ENCODE measurements at places on chromosomes 5 and 9.
A peak's percentile ranks its signal among the peaks of the same experiment; 100 is the strongest.

DNA sequence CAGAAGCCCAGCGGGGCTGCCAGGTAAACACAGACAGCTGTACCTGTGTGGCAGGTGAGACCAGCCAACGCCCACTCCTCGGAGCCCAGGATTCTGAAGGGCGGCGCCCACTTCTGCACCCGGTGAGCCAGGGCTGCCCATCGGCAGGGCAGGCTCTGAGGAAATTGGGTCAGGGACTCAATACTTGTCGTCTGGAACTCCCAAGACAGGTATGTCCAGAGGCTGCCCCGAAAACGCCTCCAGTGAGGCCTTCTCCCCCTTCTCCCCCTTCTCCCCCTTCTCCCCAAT lies 19.8 kb downstream of the GLT6D1 start:
- no peak for DNase-seq

GRCh38 chr9:83423815-83424707 lies 114.1 kb downstream of the FRMD3 start:
- no peak for DNase-seq

DNA sequence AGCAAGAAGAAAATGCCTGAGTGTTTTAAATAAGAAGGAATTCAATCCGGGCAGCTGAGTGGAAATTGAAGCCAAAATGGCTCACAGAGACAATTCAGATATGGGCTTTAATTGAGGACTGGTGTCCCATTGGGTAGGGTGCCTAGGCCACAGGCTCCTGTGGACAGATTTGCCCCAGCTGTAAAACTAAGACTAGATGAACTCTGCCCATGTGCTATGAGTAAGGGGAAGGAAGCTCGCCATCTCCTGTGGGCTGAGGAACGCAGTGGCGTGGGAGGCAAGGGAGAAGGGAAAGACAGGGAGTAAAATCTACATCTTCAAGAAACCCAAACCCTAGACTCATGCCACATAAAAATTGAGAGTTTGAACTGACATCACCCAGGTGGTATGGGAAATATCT lies 66.1 kb downstream of the KLHL3 start:
- DNase-seq: no peak

- DNase-seq: peak; percentile 13
These were observed 1.5 kb downstream of the KLF9 start for GRCh38 chr9:70412832-70413463.

GRCh38 chr5:177473443-177474001 lies at the start of gene DBN1:
TSS of gene DBN1 (minus strand) at chr5:177473634. CDS start at chr5:177473521, 113 bp downstream.
- no peak for DNase-seq

DNA sequence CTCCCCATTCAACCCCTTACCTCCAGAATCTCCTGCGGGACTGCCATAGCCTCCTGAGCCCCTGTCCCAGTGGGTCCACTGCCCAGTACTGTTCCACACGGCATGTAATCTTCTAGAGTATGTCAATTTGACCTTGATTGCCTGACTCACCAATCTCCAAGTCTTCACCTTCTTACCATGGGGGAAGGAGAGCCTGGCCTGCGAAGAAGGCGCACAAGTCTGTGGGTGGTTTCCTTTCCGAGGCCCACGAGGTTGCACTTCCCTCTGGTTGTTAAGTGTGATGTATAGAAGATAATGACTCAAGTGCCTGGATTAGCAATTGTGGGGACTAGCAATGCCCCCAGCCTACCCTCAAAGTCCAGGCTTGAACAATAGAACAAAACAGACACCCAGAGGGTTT lies 8.1 kb upstream of the TENT4A start:
- DNase-seq: no peak

DNA sequence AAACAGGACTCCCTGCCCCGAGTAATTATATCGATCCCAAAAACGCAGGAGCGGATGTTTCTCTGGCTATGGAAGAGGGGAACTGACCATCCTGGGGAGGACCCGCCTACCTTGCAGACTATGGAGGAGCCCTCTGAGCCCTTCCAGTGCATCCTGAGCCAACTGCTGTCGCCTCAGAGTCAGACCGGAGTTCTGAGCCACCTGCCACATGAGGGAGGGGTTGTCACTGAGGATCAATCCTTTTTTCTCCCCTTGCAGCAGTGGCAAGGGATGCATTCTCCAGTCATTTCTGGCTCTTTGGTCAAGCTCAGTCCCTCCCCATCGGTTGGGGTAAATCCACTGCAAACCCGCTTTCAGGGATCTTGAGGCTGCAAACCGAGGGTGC lies 709 bp downstream of the FANCG start:
- no peak for DNase-seq

DNA sequence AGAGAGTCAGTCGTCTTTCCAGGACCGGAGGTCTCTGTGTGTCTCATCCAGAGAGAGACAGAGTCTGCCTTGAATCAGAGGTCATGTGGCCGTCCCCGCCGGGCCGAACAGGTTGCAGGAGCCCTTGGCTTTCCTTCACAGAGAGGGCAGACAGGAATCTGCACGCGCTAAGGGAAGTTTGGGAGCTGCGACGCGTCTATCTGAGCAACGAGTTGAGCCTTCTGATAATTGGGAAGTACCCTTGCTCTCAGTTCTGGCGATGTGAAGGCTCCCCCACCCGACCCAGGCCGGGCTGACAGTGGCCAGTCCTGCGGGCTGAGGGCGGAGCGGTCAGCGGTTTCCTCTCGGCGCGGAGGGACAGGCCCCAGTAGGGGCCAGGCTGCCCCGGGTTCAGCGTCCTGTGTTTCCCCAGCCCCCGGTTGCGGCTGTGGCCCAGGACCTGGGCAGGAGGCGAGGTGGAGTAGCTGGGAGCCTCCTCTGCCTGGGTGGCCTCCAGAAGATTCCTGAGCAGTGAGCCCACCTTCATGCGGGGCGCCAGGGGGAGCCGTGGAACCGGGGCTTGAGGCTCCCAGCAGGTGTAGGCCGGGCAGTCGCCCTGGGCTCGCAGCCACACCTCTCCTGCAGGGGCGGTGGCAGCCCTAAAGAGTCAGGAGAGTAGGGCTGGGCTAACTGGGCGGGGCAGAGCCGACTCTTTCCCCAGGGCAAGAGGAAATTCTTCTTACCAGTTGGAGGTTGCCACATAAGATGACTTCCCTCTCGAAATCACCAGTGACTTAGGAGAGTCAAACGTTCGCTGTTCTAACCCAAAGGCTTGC lies 13.9 kb downstream of the NR2F1 start:
- no peak for DNase-seq

DNA sequence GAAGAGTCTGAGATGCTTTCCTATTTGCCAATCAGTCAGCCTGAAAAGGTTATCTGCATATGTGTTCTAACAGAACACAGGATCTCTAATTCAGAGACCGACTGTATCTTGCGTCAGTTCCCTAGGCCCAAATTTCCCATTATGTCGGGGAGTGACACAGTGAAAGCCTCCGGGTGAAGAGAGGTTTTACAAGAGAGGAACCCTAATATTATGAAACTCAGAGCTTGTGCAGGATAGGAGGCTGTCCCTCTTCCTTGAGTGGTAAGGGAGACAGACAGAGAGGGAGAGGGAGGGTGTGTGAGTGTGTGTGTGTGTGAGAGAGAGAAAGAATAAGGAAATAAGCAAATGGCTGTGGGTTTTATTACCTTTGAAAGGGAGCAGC lies 1.9 kb downstream of the CD14 start:
- no peak for DNase-seq

GRCh38 chr5:63928451-63928850 lies 33.8 kb downstream of the HTR1A start:
- no peak for DNase-seq

DNA sequence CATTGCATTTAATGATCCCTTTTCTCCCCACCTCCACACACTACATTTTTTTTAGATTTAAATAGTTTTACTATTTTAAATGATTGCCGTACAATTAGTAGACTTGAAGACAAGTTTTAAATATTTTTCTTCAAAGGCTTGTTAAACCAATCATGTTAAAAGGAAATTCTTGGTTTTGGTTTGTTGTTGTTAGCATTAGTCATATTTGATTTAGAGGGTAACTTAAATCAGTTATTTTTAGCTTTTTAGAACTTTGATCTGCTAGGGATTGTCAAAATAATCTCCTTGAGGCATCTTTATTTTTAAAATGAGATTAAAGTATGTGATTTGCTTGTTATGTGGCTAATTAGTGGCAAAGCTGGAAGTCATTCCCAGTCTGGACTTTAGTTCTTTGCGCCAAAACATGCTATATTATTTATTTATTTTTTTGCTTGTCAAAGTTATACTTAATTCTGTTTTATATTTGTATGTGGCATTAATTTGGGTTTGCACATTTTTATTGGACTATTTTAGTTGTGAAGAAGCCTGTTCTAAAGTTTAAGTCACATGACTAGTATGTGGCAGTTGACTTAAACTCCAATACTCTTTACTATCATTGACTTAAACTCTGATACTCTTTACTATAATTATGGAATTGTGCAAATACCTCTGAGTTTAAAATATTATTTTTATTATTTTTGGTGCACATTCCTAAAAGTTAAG lies 14.7 kb downstream of the ITGA1 start:
- DNase-seq: no peak

DNA sequence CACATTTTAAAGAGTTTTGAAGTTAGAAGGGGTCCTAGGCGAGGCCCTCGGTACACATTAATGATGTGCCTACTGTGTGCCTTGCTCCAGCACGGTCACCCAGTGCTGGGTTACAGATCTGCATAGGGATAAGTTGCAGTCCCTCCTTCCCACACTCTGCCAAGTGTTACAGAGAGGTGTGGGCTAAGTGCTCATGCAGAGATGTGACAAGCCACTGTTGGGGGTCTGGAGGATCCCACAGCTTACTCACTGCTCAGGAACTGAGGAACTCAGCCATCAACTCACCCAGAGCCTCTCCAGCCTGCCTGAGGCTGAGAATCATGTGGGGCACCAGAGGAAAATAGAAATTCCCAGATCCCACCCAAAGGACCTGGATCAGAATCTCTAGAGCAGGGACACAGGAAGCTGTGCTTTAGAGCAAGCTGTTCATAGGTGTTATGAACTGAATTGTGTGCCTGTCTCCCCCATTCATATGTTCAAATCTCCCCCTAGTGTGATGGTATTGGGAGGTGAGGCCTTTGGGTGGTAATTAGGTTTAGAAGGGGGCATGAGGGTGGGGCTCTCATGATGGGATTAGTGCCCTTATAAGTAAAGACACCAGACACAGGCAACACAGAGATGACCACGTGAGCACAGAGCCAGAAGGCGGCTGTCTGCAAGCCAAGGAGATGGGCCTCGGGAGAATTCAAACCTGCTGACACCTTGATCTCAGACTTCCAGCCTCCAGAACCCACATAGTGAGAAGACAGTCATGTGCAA lies 164.1 kb downstream of the HSD17B3 start:
- DNase-seq: no peak

DNA sequence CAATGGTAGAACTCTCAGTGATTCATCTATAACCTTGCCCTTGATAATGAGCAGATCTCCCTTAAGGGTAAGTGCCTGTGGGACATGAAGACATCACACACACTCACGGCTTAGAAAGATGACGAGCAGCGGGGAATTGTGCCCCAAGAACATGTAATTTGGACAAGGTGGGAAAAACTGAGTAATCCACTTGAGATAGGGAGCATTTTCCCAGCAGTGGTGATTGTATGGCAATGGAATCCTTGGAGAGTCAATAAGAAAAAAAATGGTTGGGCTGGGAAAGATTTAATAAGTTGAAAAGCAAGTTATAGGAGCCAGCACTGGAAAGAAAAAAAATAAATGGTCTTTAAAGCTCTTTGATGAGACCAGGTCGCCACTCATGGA lies 193.1 kb downstream of the GLIS3 start:
- no peak for DNase-seq

DNA sequence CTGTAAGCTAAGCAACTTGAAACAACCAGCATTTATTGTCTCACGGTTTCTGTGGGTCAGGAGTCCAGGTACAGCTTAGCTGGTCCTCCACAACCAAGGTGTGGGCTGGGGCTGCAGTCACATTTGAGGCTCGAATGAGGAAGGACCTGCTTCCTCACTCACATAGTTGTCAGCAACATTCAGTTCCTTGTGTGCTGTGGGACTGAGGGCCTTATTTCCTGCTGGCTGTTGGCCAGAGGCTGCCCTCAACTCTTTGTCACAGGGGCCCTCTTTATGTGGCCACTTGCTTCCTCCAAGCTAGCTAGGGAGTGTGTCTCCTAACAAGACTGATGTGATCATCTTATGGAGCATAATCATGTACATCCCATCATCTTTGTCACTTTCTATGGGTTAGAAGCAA lies 29.2 kb upstream of the SEMA4D start:
- DNase-seq: no peak

- DNase-seq: no peak
These were observed 9.5 kb upstream of the BARX1 start for GRCh38 chr9:93964685-93965084.

DNA sequence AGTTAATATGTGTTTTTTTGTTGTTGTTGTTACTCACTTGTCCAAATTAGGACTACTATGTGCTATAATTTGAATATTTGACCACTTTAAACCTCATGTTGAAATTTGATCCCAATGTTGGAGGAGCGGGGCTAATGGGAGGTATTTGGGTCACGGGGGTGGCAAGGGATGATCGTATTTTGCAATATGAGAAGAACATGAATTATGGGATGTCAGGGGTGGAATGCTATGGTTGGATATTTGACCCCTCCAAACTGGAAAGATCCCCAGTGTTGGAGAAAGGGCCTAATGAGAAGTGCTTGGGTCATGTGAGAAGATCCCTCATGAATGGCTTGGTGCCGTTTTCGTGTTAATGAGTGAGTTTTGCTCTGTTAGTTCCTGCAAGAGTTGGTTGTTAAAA lies 119.8 kb downstream of the NUDT12 start:
- DNase-seq: no peak
